ENCODE measurements at places on chromosomes 2 and 18.
A peak's percentile ranks its signal among the peaks of the same experiment; 100 is the strongest.

DNA sequence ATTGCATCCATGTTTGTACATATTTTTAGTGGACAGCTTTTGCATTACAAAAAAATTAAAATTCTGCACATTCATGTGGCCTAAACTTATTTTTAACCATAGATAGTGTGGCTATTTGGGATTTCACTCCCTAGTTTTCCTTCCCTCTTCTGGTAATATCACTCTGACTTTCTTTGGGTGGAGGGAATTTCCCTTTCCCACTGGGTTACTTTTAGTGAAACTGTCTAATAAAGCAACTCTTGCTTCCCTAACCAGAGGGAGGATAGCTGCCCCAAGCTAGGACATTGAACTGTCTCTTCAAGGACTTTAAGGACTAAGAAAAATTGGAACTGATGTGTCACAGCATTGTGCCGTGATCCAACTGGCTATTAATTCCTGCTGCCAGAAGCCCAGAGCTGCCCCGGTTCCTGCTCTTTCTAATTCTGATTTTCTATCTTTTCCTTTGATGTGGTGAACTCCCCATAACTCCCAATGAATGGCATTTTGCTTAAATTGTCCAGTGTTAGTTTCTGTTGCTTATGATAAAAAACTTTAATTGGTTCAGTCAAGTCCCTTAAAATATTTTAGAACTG, 20.0 kb upstream of the EFR3B start:
- no peak for DNase-seq

GRCh38 chr2:113895819-113896563, 6.1 kb downstream of the ACTR3 start:
- no peak for DNase-seq

DNA sequence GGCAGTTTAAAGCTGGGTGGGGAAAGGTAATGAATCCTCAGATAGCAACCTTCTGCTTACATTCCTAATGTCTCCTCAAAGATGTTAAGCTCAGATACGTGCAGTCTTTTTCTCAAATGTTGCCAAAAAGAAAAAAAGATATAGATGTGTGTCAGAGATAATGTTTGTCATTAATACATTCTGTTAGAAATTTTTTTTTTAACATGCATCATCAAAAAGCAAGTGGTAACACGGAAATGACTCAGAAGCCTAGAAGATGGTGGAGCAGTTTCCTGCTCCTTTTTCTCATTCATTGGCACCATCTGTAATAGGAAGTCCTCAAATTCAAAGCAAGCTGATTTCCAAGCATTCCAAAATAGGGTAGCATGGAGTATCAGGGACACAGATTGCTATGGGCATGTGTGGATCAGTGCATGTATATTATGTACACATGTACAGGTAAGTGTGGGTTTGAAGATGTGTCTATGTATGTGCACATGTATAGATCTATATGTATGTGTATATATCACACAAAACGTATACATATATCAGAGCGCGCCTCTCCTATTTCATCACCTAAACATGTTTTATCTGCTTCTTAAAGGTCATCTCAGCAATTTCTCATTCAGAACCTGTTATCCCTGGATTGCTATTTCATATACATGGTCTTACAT, 79.9 kb upstream of the ITGB6 start:
- DNase-seq, result no peak

- DNase-seq, result no peak
Observed at GRCh38 chr2:183078163-183078463, 434 bp upstream of the DUSP19 start.

DNA sequence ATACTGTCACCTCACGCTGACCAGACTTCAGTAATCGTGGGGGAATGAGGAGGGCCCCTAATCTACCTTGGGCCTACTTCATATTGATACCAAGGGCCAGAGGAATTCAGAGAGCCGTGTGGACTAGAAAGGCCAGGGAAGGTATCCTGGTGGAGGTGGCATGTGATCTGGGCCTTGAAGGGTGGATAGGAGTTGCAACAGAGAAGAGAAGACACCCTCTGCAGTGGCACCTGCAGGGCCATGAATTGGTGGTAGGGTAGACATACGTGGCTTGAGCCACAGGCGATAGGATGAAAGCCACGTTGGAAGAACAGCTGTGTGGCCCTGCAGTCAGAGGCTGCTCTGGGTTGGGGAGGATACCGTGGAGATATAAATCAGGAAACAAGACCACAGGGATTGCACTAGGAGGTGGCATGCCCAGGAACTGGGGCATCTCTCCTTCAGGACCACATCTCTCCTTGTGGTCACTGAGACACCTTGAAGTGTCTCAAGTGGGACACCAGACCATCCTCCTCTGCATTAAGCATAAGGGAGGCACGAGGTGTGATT, 141.4 kb downstream of the CYP26B1 start:
- no peak for DNase-seq

GRCh38 chr18:22332590-22332989, 85.1 kb downstream of the CTAGE1 start:
- no peak for DNase-seq

DNA sequence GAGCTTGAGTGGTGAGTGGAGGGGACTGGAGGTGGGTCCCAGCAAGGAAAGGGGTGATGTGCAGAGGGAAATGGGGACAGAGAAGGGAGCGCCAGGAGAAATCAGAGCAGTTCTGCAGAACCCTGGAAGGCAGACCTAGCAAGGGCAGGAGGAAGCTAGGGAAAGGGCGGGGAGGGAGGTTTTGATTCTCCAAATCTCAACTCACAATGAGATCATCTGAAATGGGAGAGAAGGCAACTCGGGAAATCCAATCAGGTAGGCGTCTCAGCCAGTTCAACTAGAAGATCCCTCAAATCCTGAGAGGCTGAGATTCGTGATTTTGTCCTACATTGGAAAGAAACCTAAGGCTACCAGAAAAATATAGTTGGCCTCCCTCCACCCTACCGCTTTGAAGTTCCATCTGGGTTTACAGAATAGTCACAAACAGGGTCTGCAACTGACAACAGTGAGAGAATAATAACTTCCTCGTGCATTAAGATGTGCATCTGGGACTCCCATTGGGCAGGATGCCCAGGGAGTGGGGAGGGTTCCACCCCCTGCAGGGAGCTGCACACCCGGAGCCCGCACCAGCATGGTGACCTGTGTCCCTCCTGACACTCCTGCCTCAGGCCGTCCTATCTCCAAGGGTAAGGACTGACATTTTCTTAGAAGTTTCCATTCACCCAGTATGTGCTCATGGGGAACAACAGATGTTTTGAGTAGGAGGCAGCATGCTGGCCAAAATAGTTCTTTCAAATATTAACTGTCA, 113.3 kb upstream of the ODC1 start:
- DNase-seq, result no peak

- no peak for DNase-seq
Observed at GRCh38 chr18:65349635-65350034, 401.2 kb upstream of the CDH7 start.

- peak; percentile 14 for DNase-seq
Observed at GRCh38 chr2:53994818-53995808, 24.3 kb upstream of the PSME4 start.

GRCh38 chr2:54942373-54942772, 107.9 kb downstream of the RTN4 start:
- peak; percentile 38 for DNase-seq

GRCh38 chr2:235267251-235267650, 226.6 kb upstream of the AGAP1 start:
- DNase-seq, result no peak

DNA sequence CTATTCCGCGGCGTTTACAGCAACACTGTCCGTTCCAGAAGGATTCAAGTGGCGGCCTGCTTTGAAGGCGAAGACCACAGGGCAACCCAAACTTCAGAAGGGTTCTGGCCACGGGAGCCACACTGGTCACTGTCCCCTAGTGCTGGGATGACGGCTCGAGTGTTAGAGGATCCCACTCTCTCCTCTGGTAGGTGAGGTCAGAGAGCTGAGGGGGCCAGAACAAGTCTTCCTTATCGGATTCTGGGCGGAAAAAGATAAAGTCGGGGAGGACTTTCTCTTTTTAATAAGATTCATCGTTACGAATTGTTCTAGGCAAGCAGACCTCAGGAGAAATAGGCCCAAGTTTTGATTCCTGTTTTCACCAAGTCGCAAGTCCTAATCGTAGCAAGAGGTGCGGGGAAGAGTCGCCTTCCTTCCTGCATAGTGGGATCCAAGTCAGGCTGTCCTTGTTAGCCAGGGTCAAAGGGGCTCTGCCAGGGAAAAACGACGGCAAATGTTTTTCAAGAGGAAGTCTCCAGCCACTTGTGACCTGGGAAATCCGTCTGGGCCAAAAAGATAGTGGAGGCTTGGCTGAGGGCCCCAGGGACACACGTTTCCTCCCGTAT, 864 bp upstream of the MYL12A start:
- no peak for DNase-seq

DNA sequence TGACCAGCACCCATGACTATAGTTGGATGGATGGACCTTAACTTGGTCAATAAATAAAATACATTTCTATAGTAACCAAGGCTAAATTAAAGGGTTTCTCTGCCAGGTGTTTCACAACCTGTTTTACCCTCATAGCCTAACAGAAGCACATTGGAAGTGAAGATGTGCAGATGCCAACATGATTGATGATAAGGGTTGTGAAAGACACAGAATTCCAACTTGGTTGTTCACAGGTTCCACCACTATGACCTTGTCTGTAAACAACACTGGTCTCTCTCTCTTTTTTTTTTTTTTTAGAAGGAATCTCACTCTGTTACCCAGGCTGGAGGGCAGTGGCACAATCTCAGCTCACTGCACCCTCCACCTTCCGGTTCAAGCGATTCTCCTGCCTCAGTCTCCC, 37.5 kb upstream of the PTH2R start:
- DNase-seq, result no peak

DNA sequence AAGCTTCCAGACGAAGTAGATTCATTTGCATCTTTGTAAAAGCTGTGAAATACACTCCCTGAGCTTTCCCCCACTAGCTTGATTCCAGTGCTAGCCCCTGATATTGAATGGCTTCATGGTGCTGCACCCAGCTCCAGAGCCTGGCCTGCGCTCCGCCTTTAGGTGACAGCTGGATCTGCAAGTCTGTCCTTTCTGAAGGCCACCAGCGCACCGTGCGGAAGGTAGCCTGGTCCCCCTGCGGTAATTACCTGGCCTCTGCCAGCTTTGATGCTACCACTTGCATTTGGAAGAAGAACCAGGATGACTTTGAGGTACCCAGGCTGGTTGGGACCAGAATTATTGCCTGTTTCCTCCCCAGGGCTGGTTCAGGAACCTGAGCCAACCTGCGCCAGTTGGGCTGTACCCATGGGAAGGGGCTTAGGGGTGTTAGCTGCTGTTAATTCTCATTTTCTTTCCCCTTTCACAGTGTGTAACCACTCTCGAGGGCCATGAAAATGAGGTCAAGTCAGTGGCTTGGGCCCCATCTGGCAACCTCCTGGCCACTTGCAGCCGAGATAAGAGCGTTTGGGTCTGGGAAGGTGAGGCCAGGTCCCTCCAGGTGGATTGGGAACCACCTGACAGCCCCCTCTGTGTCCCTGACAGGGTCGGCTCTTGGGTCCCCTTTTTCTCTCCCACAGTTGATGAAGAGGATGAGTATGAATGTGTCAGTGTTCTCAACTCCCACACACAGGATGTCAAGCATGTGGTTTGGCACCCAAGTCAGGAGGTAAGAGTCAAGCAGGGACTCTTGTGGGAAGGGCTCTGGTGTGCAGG, 1.3 kb downstream of the CIAO1 start:
- peak; percentile 29 for DNase-seq

DNA sequence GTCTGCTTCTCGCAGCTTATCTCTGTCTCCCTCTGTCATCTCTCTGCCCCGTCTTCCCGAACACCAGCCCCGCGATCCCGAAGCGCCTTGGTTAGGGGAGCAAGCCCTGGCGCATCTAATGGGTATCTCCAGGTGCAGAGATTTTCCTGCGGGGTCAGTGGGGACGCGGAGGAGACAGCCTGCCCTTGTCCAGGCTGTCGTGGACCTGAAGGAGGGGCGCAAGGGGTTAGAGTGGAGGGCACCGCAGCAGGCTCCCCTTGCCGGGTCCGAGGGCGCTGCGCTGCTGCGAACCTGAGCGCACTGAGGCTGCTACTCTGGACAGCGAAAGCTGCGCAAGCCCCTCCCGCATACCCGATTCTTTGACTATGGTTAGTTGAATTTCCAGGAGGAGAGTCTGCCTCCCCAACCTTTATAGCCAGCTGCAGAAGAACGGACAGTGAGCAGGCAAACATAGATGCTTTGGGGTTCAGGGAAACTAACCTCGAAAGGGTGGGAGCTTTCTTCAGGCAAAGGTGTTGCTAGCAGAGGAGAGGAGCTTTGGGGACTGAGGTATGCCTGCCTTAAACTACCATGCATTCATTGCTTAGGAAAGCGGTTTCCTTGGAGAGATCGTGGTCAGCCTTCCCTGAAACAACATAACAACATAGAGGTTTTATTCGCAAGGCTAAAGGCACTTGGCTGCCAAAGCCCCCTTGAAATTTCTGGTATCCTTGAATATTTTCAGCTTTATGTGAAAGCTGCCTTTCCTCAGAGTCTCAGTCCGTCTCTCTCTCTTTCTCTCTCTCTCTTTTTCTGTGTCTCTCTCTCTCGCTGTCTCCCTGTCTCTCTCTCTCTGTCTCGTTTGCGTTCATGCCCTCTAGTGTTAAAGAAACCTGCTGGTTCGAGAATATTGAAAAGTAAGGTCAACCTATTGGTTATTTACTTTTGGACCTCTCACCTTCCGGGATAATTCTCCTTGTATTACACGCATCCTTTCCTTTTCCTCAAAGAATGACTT, 1.6 kb downstream of the GALNT13 start:
- DNase-seq, result no peak

DNA sequence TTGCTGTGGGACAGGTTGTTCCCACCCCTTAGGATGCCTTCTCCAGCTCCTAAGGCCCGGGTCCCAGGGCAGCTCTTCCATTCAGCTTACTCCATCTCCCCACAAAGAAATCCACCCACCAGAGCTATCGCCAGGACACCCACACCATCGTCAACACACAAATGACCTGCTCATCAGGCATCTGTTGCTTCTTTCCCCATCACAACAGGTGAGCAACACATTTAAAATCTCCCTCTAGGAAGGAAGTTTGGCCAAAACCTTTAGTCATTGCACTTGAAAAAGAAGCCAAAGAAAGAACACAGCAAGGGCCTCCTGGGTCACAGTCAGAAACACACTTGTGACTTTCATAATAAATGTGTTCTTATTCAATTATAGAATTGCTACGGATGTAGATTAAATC, 289.0 kb downstream of the PIEZO2 start:
- no peak for DNase-seq

- no peak for DNase-seq
Observed at GRCh38 chr2:188588235-188588634, 296.6 kb downstream of the GULP1 start.

- DNase-seq, result no peak
Observed at GRCh38 chr18:58143386-58143785, 99.4 kb downstream of the NEDD4L start.

DNA sequence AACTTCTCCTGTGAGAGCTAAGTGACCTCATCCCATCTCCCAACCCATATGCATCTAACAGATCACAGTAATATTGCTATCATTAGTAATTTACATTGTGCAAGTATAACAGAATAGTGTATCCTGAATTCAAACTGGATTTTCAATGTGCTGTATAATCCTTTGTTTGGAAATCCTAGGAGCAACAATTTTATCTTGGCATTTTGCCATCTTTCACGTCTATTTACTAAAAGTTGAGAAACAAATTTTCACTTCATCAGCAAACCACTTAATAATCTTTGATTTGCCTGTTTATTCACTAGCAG, 3.8 kb downstream of the HNRNPLL start:
- no peak for DNase-seq

Measured in effector memory CD8-positive, alpha-beta T cell (primary cell).